ENCODE measurements at places on chromosomes 3 and 15.
A peak's percentile ranks its signal among the peaks of the same experiment; 100 is the strongest.

GRCh38 chr15:53836618-53837017 is 77.2 kb upstream of the WDR72 start:
- DNase-seq, result peak; percentile 46

DNA sequence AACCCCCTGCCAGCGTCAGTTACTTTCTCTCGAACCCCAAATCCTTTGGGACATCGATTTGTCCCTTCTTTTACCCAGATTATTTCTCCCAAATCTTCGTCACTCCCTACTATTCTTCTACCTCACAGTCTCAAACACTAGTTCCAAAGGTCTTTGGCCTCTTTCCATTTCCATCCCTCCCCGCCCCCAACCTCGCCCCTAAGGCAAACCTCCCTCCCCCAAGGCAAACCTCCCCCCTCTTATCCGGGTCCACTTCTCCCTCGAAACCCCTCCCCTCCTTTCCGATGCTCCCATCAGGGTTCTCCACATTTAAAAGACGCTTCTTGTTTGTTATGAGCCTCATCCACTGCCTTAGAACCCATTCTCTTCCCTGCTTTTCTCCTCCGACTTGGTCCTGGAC is 583 bp downstream of the EAF1 start:
- no peak for DNase-seq

- DNase-seq, result no peak
Observed at GRCh38 chr3:63970631-63971475, 52.4 kb downstream of the PSMD6 start.

DNA sequence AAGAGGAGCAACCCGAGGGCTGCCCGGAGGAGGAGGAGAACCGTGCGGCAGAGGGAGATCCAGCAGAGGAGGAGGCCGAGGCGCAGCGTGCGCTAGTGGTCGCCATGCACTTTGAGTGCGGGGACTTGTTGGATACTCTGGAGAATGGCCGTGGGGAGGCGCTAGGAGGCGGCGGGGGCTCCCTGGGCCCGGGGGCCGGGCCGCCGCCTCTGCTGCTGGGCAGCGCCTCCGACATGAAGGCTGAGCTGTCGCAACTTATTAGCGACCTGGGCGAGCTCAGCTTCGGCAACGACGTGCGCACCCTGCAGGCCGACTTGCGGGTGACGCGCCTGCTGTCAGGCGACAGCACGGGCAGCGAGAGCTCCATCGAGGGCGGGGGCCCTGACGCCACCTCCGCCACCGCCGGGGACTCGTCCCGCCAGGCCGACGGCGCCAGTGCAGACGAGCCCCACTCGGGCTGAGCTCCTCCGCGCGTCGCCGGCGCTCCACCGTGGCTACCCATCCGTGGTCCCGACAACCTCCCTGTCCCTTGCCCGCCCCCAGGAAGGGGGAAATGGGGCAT is 2.0 kb downstream of the FAM43A start:
- DNase-seq, result no peak

DNA sequence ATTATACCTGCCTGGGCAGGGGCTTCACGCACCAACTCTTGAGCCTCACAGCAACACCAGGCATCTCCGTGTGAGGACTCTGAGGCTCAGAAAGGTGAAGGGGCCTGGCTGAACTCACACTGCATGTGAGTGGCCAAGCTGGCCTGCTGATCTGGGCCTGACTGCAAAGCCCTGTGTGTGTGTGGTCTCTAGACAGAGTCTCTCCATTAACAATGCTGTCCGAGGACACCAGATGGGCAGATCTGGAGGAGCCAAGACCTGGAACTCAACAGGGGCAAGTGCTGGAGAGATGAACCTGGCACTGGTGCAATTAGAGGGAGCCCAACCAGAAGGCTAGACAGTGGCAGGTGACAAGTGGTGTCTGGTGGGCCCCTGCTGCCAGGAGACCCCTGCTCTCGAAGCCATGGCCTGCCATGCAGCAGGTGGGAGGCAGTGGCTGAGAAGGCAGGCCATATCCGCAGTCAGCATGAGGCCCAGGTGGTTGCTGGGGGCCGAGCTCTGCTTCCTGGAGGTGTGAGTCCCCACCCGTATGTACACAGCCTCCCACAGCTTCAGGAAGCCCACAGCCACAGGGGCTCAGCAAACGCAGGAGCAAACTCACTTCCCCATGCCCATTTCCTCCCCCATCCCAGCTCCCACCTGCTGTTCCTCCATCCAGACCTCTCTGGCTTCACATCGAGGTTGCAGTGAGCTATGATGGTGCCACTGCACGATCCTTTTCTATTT is 39.0 kb downstream of the CYP11A1 start:
- no peak for DNase-seq
